Stimulated activated CD8-positive, alpha-beta memory T cell treated with anti-CD3 and anti-CD28 coated beads, Interleukin-15, amount 100 ng/mL, for 48 hours (primary cell): ENCODE measurements at places on chromosomes 6 and 20.

GRCh38 chr6:2914318-2914660, 11.2 kb upstream of the SERPINB9 start:
- DNase-seq, result no peak

DNA sequence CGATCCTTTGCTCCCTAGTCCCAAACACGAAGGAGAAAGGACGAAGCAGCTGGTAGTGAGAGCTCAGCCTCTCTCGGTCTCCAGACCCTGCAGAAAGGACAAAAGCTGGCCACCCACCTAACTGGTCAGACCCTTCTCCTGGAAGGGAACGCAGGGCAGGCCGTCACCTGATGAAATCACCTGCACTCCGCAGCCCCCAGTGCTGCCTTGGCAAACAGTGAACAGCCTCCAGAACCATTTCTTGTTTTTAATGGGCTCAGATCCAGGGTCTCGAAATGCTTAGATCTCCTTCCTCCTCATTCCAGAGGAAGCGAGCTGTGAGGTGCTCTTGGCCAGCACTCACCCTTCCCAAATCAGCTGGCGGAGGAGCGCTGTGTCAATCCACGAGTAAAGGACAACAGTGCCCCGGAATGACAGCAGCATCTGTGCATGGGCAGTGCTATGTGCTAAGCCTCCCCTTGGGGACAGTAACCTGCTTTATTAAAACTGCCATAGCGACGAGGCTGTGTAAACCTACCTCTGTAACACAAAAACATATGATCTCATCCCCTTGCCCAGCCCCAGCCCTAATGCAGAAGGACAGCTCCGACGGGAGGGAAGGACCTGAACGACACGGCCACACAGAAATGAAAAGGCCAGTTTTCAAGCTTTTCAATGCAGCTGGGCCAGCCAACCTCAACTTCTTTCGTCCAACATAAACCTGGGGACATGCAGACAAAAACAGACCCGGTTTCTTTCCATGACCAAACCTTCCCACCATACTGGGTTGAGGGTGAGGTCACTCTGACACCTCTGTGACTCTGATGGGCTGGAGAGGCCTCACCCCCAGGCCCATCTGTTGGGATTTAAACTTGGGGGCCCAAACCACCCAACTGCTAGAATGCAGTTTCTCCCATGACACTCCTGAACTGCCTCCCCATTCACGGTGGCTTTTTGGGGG, 43.3 kb downstream of the SULF2 start:
- no peak for DNase-seq

- no peak for DNase-seq
Measured at GRCh38 chr6:154139892-154140291, 100.9 kb downstream of the OPRM1 start.

GRCh38 chr6:4610256-4610655, 165.9 kb upstream of the CDYL start:
- DNase-seq, result no peak

DNA sequence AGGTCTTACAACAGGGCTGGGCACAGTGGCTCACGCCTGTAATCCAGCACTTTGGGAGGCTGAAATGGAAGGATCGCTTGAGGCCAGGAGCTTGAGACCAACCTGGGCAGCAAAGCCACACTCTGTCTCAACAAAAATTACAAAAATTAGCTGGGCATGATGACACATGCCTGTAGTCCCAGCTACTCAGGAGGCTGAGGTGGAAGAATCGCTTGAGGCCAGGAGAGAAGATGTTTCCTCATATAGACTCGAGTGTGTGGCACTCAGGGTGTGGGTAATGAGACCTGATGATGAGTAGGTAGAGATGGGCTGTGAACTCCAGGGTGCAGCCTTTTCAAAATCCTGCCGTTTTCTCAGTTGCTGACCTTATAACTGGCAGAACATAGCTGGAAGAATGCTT, 125.3 kb upstream of the FOXO3 start:
- DNase-seq, result no peak

DNA sequence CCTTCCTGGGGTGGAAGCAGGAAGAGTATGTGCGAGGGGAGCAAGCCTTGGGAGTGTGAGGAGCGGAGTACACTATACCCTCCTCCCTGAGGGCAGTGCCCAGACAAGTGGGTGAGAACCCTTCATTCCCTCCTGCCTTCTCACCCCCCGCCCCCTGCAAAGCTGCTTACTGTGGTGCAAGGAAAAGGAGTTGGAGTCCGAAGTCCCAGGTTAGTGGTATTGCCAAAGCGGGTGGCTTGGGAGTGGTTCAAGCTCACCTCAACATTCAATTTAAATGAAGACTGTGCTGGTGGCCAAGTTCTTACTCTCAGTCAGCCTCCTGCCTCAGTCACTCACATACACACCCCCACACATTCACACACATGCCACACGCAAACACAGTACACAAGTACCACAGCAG, 74.7 kb upstream of the PRDM1 start:
- DNase-seq, result no peak

DNA sequence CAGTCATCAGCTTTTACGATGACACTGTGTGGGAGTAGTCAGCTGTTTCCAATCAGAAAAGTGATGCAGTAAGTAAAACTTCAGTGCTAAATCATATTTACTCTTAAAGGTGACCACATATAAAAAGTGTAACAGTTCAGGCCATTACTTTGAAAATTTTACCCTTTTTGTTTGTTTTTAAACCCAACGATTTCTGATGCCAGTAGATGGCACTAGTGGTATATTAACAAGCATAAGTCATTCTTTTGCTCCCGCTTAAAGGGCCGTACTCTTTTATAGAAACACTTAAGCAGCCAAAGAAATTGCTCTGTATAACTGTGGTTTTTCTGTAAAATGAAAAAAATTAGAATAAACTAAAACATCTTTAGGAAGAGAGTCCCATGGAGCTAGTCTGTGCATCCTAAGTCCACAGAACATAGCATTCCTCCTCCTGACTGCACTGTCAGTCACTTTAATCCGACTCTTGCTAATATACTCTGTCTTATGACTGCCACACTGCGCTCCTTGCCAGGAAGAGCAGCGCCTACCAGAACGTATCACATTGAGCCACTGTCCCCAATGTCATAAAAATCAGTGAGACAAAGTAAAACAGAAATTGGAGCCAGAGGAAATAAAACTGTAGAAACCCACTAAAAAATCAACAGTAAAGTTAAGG, 25.0 kb downstream of the HEBP2 start:
- DNase-seq, result no peak

GRCh38 chr6:35552285-35552917, 39.7 kb upstream of the TULP1 start:
- DNase-seq, result peak; percentile 25

DNA sequence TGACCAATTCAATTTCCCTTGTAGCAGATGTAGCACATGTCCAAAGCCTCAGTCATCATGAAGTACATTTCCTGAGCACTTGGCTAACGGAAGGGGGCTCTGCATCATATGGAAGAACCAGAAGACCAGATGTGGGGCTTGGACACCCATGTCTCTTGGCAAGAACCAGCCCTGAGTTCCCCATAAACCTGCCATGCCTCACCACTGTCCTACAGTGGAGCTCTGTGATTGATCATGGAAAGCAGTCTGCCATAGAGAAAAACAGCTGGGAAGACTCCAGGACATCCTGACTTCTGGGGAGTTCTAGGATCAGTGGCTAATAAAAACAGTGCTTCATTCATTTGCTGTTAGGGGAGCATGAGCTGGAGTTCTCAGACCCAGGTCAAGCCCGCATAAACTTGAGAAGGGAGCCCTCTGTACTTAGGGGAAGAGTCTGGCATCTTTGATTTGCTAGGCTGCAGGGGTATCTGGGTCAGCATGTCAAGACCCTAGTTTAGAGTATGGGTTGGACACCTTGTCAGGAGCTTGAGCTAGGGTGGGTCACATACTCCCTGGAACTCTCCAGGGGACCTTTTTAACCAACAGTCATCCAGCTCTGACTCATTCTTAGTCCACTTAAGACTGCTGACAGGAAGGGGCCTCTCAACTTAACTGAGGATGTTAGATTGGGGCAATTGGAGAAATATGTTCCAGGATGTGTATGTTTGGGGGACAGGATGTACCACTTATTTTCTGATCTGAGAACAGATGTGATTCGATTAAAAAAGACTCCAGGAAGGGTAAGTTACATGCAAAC, 26.3 kb upstream of the TRAM2 start:
- no peak for DNase-seq

- no peak for DNase-seq
Measured at GRCh38 chr6:107578642-107579341, 88.9 kb downstream of the SOBP start.

GRCh38 chr6:66210964-66211363, 503.9 kb upstream of the EYS start:
- no peak for DNase-seq

- peak; percentile 21 for DNase-seq
Measured at GRCh38 chr6:158911746-158912480, 88.1 kb downstream of the RSPH3 start.

GRCh38 chr6:158715330-158716311, 65.8 kb downstream of the SYTL3 start:
- no peak for DNase-seq

DNA sequence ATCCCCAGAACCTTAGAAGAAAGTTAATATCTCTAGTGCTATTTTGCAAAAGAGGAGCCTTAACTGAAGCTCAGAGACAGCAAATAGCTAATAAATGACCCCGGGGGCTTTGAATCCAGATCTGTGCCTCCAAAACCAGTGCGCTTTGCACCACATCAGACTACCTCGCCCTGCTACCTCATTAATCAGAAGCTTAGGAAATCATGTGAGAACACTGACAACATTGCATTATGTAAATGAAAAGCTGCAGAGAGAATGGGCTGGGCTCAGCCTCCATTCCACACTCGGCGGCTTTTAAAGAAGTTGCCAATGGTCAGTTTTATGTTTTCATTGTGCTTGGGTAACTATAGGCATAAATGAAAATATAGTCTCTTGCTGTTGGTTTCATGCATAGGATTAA, 54.0 kb upstream of the STMND1 start:
- no peak for DNase-seq

- DNase-seq, result no peak
Measured at GRCh38 chr6:137806914-137807682, 60.0 kb upstream of the TNFAIP3 start.
